ENCODE measurements at places on chromosomes 7 and 10. TPM values are rescaled to one million over a fixed set of nuclear protein-coding genes. Genes with fewer than 3 reads are reported as not detected.

- no peak overlapping the region for H3K4me3 ChIP-seq
- no peaks in the 10 kb centered on the region for H3K4me1 ChIP-seq
- peaks cover 25% of the 10 kb centered on the region for H3K36me3 ChIP-seq
- H3K27me3 ChIP-seq, result no peaks in the 10 kb centered on the region
These were observed 86.1 kb downstream of the TRIM24 start for GRCh38 chr7:138546064-138546619.

The ARHGEF35 gene
- total RNA-seq, result not detected

The DDC gene
- total RNA-seq, result not detected

The TYW1B gene
- 7.2 TPM for total RNA-seq

- H3K36me3 ChIP-seq, result no peaks in the 10 kb centered on the region
- H3K4me3 ChIP-seq, result no peak overlapping the region
- no peaks in the 10 kb centered on the region for H3K4me1 ChIP-seq
- no peaks in the 10 kb centered on the region for H3K27me3 ChIP-seq
These were observed 348.0 kb downstream of the SORCS1 start for GRCh38 chr10:106816318-106817085.

- H3K27ac ChIP-seq, result no peak overlapping the region
- H3K27me3 ChIP-seq, result no peaks in the 10 kb centered on the region
- H3K36me3 ChIP-seq, result no peaks in the 10 kb centered on the region
- no peak for DNase-seq
- H3K4me3 ChIP-seq, result no peak overlapping the region
These were observed 20.4 kb downstream of the KLLN start for GRCh38 chr10:87842776-87843497.

DNA sequence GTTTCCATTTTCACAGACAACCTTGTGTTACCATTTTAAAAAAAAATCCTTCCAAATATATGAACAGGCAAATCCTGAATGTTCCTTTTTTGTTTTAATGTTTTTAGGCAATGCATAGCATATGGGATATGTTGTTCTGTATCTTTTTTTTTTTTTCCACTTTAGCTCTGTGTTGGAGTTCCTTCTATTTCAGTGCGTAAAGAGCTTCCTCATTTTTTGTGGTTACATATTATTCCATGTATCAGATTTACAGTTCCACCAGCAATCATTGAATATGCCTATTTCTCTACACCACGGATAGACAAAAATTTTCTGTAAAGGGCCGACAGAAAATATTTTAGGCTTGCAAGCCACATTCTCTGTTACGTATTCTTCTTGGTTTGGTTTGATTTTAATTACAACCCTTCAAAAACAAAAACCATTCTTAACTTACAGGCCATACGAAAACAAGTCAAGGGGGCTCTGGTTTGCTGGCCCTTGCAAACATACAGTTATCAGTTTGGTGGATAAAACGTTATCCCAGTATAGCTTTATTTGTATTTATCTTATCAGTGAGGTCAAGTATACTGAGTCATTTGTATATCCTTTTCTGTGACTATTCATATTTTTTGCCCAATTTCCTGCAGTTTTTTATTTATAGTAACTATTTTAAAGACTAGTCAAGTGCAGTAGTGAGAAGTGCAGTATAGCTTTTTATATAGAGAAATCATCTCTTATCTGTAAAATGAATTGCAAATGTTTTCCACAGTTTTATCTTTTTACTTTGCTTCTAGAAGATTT lies 55.7 kb downstream of the RALA start:
- H3K4me1 ChIP-seq, result no peaks in the 10 kb centered on the region
- H3K27ac ChIP-seq, result no peak overlapping the region
- no peaks in the 10 kb centered on the region for H3K27me3 ChIP-seq
- no peak overlapping the region for H3K4me3 ChIP-seq

GRCh38 chr7:91251877-91252276 lies 12.4 kb upstream of the FZD1 start:
- no peaks in the 10 kb centered on the region for H3K36me3 ChIP-seq
- DNase-seq, result no peak
- H3K27me3 ChIP-seq, result no peaks in the 10 kb centered on the region
- no peak overlapping the region for H3K4me3 ChIP-seq
- no peak overlapping the region for H3K27ac ChIP-seq

The TMEM254 gene
- 12.7 TPM for total RNA-seq

GRCh38 chr7:26989897-26990670 lies 105.7 kb downstream of the HOXA1 start:
- H3K27ac ChIP-seq, result no peak overlapping the region
- no peak overlapping the region for H3K4me3 ChIP-seq
- DNase-seq, result no peak
- H3K4me1 ChIP-seq, result no peaks in the 10 kb centered on the region

- no peaks in the 10 kb centered on the region for H3K4me1 ChIP-seq
- H3K4me3 ChIP-seq, result no peak overlapping the region
- H3K27me3 ChIP-seq, result no peaks in the 10 kb centered on the region
- DNase-seq, result no peak
These were observed 58.0 kb downstream of the IPMK start for GRCh38 chr10:58209669-58210068.

The SCART1 gene
- total RNA-seq, result 0.13 TPM

- no peak overlapping the region for H3K4me3 ChIP-seq
- no peaks in the 10 kb centered on the region for H3K36me3 ChIP-seq
- no peaks in the 10 kb centered on the region for H3K4me1 ChIP-seq
- no peaks in the 10 kb centered on the region for H3K27me3 ChIP-seq
These were observed 34.4 kb downstream of the VSTM4 start for GRCh38 chr10:49080965-49081364.

DNA sequence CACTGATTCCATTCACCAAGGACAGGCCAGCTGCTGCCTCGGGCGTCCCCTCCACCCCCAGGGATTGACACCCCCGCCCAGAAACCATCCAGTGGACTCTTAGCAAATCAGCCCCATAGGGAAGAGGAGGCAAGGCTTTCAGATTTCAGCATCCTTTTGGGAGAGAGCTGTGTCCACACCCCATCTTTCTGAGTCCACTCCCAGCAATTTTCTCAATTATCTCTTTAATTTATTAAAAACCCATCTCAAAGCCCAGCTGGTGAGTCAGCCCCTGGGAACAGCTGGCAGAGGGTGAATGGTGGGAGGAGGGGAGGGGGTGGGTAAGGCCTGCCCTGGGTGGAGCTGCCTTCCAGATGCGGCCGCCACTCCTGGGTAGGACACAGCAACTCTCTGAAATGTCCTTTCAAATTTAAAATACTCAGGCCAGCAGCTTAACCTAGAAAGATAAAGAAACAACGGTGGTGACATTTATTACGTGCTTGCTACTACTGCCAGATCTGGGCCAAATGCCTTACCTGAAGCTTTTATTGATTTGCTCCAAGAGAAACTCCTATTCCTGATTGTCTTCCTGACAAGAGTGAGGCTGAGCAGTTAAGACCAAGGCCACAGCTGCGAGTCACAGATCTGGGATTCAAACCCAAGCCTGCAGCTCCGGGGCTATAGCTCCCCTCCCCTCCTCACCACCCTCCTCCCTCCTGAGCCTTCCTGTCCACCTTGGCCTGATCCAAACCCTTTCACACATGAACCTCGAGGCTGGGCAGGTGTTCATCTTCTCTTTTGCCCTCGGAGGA lies 120.4 kb downstream of the RGS10 start:
- 0 out of 2 replicates have a peak overlapping the region, but pooled peaks have one; percentile 12 for H3K4me3 ChIP-seq
- no peaks in the 10 kb centered on the region for H3K36me3 ChIP-seq
- peak; percentile 88 for DNase-seq

The CRHR2 gene
- total RNA-seq, result not detected

DNA sequence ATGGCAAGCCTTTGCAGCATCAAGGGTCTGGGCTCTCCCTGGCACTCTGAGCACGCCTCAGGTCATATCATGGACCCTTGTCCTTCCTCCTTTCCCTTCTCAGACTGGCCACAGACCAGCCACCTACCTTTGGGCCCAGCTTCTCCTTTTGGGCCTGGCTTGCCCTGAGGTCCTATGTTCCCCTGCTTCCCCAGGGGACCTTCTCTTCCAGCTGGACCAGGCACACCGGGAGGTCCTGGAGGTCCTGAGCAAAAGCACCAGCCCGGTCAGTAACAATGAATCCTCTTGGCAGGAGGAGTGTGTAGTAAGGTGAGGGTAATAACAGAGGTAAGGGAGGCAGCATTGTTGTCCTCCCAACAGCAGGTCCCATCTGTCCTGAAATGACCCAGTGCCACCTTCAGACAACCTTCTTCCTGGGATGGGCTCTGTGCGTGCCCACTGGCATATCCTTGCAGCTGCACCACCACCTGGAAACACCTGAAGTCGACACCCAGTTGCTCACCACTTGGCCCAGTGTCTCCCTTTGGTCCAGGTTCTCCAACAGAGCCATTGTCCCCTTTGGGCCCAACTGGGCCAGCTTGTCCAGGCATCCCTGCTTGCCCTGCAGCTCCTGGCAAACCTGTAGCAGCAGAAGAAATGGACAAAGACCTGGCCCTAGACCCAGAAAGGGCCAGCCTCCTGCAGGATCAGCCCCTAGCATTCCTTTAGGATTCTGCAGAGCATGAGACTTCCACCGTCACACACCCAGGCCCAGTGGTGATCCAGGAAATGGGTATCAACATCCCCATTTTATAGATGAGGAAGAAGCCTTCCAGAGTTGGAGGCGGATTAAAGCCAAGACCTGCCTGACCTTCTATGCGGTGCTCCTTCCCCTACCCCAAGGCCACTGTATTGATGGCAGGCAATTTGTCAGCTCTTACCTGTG lies 6.4 kb downstream of the SFTPD start:
- no peak for DNase-seq
- no peaks in the 10 kb centered on the region for H3K27me3 ChIP-seq
- peaks cover 14% of the 10 kb centered on the region for H3K4me1 ChIP-seq

GRCh38 chr7:70044064-70044463 lies 445.8 kb downstream of the AUTS2 start:
- H3K27me3 ChIP-seq, result no peaks in the 10 kb centered on the region
- DNase-seq, result no peak
- H3K4me3 ChIP-seq, result no peak overlapping the region
- H3K36me3 ChIP-seq, result no peaks in the 10 kb centered on the region

The POR gene
- 106 TPM for total RNA-seq

The HSPA12A gene
- 0.79 TPM for total RNA-seq

DNA sequence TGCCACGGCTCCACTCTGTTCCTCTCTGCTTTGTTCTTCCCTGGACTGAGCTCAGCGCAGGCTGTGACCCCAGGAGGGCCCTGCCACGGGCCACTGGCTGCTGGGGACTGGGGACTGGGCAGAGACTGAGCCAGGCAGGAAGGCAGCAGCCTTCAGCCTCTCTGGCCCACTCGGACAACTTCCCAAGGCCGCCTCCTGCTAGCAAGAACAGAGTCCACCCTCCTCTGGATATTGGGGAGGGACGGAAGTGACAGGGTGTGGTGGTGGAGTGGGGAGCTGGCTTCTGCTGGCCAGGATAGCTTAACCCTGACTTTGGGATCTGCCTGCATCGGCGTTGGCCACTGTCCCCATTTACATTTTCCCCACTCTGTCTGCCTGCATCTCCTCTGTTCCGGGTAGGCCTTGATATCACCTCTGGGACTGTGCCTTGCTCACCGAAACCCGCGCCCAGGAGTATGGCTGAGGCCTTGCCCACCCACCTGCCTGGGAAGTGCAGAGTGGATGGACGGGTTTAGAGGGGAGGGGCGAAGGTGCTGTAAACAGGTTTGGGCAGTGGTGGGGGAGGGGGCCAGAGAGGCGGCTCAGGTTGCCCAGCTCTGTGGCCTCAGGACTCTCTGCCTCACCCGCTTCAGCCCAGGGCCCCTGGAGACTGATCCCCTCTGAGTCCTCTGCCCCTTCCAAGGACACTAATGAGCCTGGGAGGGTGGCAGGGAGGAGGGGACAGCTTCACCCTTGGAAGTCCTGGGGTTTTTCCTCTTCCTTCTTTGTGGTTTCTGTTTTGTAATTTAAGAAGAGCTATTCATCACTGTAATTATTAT lies 1.2 kb downstream of the CLDN4 start:
- H3K4me1 ChIP-seq, result peaks cover 22% of the 10 kb centered on the region
- no peak overlapping the region for H3K27ac ChIP-seq
- no peak overlapping the region for H3K4me3 ChIP-seq
- H3K27me3 ChIP-seq, result no peaks in the 10 kb centered on the region
- H3K36me3 ChIP-seq, result no peaks in the 10 kb centered on the region
- DNase-seq, result no peak

The DNMBP gene
- total RNA-seq, result 6.4 TPM

- DNase-seq, result no peak
- H3K4me3 ChIP-seq, result no peak overlapping the region
- H3K27ac ChIP-seq, result no peak overlapping the region
These were observed 156.5 kb downstream of the ITGA8 start for GRCh38 chr10:15563246-15563645.

The ANXA7 gene
- 55.7 TPM for total RNA-seq

The TLX1 gene
- not detected for total RNA-seq

GRCh38 chr7:3029138-3029537 lies 14.5 kb downstream of the CARD11 start:
- H3K36me3 ChIP-seq, result no peaks in the 10 kb centered on the region
- H3K27me3 ChIP-seq, result no peaks in the 10 kb centered on the region
- no peaks in the 10 kb centered on the region for H3K4me1 ChIP-seq
- no peak overlapping the region for H3K4me3 ChIP-seq
- DNase-seq, result no peak
- no peak overlapping the region for H3K27ac ChIP-seq

Measured in SJCRH30 (cell line).